EL (cell line): ENCODE measurements at places on chromosomes 6 and 20.

DNA sequence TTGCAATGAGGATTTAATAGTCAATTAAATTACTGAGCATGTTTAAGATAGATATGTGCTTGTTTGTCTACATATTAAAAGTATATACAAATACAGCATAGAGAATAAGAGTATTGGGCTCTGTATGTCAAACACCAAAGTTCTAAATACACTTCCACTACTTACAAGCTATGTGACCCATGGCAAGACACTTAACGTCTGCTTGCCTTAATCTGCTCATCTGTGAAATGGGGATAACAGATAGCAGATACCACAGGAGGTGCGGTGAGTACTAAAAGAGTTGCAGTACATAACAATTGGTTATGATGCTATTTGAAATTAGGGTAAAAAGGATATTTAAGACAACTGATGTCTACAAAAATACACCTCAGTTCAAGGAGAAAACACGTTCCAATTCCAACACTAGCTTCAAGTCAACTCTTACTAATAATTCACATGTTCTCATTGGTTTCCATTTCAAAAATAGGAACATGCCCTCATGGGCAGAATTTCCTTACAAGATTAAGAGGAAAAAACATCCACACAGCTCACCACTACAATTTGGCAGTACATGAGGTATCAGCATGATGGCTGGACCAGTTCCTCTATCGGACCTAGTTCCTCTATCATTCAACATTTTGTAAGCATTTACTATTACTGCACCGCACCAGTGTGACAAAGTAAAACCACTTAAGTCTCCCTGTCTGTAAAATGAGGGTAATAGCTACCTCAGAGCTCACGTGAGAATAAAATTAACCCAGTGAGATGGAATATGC lies 101.1 kb downstream of the SMLR1 start:
- DNase-seq: no peak

- DNase-seq: no peak
Observed at GRCh38 chr20:22944062-22944461, 91.0 kb upstream of the SSTR4 start.

DNA sequence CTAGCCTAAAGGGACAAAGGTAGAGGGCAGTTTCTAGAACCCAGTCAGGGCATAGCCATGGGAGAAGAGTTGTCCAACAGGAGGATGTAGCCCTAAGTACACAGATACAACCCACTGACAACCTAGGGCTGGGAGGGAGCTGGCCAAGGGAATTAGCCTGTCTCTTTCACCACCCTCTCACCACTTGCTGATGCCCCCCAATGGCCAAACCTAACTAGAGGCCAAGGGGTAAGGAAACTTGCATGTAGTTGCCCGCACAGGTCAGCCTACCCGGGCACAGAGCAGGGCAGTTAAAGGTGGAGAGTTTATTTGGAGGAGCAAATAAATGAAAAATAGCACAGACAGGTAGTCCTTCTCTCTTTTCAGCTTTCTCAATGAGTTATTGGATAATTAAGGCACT lies 143.3 kb downstream of the LRFN2 start:
- no peak for DNase-seq

DNA sequence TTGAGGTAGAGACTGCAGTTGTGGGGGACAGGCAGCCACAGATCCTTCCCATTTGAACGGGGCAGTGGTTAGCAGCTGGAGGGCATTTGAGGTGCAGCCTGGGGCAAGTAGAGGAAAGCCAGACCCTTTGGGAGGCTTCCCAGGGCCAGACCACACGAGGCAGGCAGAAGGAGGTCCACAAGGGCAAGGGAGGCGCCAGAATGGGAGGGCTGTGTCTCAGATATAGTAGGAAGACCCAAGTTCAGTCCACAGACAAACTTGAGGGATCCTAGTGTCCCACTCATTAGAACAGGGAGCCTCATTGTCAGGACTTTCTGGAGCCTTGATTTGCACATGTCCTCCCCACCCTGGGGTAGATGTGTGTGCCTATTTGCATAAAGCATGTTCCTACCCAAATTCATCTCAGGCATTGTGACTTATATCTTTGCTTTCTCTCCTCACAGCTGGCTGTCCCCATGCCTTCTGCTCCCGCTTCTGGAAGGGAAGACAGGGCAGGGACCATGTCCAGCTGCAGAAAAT lies 166.0 kb downstream of the VEGFA start:
- no peak for DNase-seq

DNA sequence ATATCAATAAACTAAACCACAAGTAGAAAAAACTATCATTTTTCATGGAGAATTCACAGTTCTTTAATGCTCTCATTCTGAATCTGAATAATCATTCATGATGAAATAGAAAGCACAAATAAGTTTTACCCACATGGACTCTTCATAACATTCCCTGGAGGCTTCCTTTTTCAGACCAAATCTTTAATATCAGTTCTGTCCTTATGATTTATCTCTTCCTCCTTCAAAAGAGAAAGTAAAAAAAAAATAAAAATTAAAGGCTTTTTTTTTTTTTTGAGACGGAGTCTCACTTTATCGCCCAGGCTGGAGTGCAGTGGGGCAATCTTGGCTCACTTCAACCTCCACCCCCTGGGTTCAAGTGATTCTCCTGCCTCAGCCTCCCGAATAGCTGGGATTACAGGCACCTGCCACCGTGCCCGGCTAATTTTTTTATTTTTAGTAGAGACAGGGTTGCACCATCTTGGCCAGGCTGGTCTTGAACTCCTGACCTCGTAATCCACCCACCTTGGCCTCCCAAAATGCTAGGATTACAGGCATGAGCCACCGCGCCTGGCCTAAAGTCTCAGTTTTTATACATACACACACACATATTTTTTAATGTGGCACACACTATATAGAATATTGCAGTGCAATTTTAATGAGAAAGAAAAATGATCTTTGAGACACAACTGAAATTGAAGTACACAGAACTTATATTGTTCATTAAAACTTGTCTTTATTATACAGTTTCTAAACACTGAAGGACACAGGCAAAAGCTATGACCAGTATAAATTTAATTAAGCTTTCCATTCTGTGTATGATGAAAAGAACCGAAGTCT lies 31.9 kb upstream of the ZNF217 start:
- no peak for DNase-seq

DNA sequence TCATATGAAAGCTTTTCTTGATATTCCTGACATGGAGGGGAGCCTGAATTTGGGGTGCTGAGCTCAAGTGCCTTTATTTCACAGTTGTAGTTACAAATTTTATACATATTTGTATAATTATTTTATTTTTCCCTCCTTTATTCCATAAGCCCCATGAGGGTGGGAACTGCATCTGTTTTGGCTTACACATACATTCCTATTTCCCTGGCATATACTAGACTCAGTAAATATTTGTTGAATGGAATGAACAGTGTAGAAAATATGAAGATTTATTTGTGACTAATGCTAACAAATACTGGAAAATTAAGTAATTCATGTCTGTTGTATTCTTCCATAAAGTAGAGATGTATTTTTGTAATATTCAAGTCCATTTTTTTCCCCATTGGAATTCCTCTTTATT lies 127.1 kb downstream of the MYO6 start:
- DNase-seq: no peak

DNA sequence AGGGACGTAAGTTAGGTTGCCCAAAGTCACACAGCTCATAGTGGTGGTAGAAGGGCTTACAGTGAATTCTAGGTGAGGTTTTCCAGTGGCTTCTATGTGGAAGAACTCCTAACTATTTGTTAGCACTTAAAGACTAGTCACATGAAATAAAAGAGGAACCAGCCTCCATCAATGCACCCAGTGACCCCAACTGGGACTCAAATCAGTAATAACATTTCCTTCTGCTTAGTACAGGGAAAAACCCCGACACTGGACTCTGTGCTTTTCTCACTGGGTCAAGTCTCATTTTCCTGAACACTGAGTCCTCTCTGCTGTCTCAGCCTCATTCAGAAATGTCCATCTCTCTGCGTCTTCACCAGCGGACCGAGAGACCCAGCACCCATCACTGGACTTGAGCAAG lies 89.2 kb downstream of the SLC22A23 start:
- DNase-seq: no peak
